ENCODE measurements at places on chromosomes 1 and 21.

- no peak for DNase-seq
Measured at GRCh38 chr1:160722726-160723125, 11.1 kb upstream of the CD48 start.

DNA sequence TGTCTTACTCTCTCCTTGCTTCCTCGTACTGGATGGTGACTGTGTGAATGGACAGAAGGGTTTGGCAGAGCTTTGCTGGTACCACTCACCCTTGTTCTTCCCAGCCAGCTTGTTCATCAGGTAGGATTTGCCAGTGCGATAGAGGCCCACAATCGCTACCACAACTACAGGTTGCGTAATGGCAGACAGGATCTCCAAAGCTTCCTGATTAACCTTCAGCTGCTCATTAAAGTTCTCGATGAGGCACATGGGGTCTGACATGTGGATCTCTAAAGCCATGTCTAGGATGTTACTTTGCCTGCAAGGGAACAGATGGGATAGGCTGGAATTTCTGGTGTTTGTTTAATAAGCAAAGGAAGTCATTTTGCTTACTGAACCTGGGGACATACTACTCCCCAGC lies 3.4 kb downstream of the GBP5 start:
- DNase-seq: no peak

GRCh38 chr1:188937965-188938551 lies 1539.6 kb downstream of the BRINP3 start:
- no peak for DNase-seq

DNA sequence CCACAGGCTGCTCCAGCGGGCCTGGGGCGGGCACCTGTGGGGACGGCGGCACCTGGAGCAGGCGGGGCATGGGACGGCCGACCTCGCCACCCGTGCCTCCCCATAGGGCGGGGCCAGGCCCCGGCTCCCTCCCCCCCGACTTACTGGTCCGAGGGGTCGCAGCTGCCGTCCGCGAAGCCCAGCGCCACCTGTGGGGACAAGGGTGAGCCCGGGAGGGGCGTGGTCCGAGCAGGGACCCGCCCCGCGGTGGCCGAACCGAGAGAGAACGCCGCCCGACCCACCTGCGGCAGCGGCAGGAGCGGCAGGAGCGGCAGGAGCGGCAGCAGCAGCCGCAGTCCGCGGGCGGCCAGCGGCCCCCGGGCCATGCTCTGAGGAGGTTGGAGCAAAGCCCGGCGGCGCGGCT lies at the start of gene TMEM52:
TMEM52 (minus strand) TSS at position 379 of the 403 bp plus-strand sequence; CDS start at position 365, 14 bp downstream.
- no peak for DNase-seq

GRCh38 chr1:193249187-193249586 lies 62.8 kb upstream of the B3GALT2 start:
- no peak for DNase-seq

DNA sequence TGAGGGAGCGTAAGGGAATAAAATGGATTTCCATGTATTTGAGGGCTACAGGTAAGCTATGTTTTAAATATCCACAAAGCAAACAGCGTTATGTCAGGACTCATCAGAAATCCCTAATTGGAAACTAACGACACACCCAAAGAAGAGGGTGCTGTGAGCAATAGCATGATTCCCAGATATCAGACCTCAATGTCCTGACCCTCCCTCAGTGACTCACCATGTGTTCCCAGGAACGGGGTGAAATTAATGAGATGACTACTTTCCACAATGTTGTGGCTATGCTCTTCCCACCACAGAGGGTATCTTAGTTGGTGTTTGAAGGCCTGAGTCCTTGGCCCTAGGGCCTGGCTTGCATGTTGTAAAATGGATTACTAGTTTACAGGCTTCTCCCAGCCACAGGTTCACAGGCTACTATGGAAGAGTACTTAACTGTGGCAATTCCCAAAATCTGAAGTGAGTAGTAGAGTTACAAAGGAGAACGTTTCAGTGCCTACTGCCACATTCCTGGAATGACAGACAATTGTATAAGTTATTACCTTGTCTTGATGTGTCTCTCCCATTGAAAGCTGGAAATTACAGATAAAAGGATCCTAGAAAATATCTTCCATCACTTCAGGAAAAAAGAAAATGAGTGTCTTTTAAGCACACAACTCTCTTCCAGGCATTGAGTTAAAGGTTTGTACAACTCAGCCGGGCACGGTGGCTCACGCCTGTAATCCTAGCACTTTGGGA lies 1.7 kb upstream of the KRTAP11-1 start:
- DNase-seq: no peak
